ENCODE measurements at places on chromosomes 3 and 15.

GRCh38 chr15:35481992-35482391 lies 64.0 kb downstream of the DPH6 start:
- no peak for DNase-seq

GRCh38 chr15:22949074-22949547 lies 31.1 kb downstream of the CYFIP1 start:
- DNase-seq = peak; percentile 92

DNA sequence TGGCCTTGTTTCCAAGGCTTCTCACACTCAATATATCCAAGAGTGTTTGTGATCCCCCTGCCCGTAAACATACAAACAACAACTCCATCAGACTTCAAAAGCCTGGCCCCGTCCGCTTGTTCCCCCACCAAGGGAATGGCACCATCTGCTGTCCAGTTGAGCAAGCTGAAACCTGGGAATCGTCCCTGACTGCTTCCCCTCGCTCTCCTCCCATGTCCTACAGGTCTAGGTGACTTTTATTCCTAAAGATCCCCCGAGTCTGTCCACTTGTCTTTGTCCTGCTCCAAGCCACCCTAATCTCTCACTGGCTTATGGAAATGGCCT lies 27.9 kb upstream of the FAM174B start:
- DNase-seq = no peak

DNA sequence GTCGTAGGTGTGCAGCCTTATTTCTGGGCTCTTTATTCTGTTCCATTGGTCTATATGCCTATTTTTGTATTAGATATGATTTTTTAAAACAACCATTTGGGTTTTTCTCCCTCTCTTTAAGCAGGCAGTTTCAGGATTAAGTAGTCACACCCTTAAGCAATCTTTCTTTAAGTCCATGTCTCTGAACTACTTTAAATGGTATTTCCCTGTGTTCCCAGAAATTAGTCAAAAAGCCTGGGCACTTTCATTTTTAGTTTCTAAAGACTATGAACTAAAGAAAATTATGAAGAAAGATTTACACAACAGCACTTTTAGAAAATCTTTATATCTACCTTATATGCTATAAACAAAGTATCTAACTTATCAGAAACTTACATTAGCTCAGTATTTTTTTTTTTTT lies 110.3 kb downstream of the FAIM start:
- no peak for DNase-seq

DNA sequence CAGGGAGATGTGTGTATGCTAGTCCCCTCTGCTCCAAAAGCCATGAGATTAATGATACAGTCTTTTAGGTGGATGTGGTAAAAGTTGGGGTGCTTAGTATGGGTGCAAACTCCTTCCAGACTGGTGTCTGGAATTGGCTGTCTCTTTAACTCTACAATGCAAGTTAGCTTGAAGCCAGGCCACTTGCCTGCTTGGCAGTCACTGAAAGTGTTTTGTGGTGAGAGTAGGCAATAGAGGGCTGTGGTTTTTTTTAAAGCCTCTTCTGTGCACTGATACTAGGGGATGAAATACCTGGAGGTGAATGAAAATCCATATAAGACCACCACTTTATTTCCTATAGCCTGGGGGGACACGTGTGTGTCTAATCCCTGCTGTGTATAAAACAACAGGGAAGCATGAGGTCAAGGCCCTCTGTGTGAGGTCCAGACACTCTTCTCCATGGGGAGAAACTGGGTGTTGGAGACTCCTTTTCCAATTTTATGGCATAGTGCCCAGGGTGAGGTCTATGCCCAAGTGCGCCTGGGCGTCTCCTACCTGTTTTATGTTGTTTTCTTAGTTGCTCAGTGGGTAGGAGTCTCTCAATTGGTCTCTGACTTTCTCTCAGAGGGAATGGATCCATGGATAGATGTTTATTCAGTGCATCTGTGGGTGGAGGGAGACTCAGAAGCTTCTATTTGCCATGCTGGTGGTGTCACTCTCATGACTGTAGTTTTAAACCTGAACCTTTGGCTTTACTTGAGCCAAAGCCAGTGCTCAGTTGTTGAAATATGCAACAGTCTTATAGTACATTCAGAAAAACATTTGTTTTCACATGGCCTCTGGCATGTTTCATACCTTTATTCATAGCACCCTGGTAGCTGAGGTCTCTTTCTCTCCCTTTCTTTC lies 327.8 kb upstream of the ATP11B start:
- DNase-seq = no peak

GRCh38 chr3:126715432-126715831 lies 11.4 kb downstream of the CHCHD6 start:
- DNase-seq = no peak

GRCh38 chr3:124688581-124689454 lies 41.4 kb upstream of the UMPS start:
- DNase-seq = peak; percentile 78

DNA sequence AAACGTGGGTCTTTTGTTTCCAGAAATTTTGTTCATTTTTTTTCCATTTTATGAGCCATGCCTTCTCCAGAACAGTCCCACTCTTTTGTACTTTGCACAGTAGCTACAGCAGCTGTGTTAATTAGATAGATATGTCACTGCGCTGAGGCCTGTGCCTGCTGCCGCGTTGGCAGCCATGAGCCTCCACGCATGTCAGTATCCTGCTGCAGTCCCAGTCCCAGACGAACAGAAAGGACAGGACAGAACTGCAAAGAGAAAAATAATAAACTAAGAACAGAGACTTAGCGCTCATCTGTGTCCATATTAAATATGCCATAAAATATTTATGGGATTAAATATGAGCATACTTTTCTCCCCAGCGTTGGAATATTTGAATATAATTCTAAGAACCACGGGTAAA lies 442.4 kb upstream of the RARB start:
- DNase-seq = peak; percentile 28

DNA sequence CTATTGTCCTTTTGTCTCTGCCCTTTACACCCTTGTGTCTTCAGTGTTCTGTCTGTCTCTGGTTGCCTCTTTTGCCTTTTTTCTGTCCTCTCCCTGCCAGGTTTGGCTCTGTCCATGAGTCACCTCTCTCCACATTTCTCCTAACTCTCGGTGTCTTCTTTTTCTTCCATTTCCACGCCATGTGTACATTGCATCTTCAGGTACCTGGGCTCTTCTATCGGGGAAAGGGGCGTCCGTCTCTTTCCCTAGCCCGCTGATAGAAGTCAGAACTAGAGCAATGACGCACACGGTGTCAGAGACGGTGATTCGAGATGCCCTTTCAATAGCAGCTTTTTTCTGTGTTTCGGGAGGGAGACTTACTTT lies 641 bp downstream of the OPA1 start:
- peak; percentile 40 for DNase-seq

- DNase-seq = no peak
Observed at GRCh38 chr3:176935194-176935888, 261.9 kb downstream of the TBL1XR1 start.

- DNase-seq = no peak
Observed at GRCh38 chr15:36964626-36965025, 135.7 kb downstream of the MEIS2 start.

DNA sequence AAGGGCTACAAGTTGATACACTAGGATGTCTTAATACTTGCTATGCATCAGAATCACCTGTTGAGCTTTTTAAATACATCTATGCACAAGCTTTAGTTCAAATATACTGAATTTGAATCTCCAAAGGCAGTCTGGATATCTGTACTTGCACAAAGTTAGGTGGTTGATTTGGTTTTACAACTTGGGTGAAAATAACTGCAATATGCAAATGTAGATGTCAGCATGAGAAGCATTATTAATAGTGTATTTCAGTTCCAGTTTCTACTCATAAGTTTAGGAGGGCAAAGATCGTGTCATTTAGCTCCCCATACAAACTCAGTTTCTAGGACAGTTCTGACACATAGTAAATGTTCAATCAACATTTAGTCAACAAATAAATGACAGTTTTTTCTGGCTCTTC lies 25.6 kb downstream of the IQCB1 start:
- DNase-seq = no peak

DNA sequence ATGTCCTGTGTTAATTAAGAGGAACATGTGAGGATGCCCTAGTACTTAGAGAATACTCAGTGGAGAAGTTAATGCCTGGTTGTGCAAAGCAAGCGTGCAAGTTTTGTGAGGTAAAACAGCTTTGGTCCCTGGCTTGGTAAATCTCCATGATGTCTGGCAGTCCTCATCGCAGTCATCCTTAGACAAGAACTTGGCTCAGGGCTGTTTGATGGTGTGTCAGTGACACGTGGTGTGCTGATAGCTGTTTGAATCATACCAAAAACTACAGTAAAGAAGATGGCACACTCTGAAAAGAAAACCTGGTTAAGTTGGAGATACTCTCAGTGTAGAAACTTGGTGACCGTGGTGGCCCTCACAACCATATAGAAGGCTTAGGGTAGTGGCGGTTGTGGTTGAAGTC lies 361.7 kb downstream of the FEZF2 start:
- DNase-seq = no peak

- DNase-seq = no peak
Observed at GRCh38 chr3:18134386-18135059, 290.6 kb downstream of the SATB1 start.

- no peak for DNase-seq
Observed at GRCh38 chr3:135992072-135992471, 26.5 kb downstream of the PPP2R3A start.

GRCh38 chr3:131110087-131110486 lies 83.4 kb downstream of the NEK11 start:
- DNase-seq = no peak

DNA sequence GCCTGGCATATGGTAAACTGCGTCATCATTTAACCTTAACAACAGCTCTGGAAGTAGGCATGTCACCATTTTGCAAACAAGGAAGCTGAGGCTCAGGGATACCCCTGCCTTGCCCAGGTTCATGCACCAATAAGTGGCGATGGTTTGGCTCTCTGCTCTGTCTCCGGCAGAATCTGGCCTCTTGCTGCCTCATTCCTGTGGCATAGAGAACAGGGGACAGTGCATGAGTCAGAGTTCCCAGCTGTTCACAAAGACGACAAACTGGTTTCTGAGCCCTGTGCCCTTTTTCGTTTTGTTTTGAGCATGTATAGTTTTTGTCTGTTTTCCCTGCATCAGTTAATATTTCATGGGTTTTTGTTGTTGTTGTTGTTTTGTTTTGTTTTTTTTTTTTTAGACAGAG lies 236.8 kb downstream of the OPA1 start:
- no peak for DNase-seq

DNA sequence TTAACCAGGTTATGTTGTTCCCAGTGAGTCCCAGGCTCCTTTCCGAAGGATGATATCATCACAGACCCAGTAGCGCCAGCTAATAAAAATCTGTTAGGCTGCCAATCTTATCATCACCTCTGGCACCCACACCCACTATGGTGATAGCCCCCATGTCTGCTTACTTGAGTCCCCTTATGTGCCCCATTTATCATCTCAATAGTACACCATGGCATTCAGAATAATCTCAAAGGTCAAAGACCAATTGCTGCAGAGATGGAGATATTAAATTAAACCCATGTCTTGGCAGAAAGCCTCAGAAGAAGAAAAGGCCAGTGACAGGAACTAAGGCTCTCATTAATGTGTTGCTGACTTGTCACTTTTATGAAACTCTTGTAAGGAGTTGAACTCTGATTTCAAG lies 32.8 kb downstream of the CPNE4 start:
- no peak for DNase-seq

DNA sequence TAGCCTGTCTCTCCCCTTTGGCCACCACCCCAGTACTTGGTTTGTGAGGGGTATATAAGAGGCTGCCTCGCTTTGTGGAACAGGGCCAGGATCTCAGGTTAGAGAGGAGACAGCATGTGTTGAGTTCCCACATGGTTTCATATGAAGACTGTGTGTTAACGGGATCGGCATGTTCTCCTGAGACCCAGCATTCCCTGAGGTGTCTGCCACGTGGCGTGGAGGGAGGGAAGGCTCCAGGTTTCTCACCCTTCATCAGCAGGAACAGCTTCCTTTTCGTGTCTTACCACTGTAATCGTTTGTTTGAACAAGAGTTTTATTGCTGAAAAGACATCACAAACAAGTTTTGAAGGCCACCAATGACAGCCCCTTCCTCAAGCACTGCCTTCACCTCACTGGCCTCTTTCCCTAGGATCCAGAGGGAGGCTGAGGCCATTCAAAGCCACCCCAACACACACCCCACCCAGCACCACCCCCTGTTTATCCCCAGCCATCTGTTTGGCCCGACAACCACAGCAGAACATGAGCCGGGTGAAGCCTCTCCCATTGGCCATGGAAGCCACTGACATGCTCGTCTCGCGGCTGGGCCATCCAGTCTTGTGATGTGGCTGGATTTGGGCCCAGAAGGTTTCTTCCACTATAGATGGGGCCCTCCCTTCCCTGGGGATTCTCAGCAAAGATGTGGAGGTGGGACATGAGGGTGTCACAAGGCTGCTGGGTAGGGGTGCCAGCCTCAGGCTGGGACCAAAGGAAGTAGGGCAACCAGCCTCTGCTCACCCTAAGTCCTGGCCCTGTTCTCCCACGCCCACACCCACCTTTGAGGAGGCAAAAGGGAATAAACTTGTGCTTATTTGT lies 10.0 kb downstream of the BHLHE40 start:
- DNase-seq = no peak

- DNase-seq = no peak
Observed at GRCh38 chr3:23108451-23109057, 94.6 kb upstream of the UBE2E2 start.

DNA sequence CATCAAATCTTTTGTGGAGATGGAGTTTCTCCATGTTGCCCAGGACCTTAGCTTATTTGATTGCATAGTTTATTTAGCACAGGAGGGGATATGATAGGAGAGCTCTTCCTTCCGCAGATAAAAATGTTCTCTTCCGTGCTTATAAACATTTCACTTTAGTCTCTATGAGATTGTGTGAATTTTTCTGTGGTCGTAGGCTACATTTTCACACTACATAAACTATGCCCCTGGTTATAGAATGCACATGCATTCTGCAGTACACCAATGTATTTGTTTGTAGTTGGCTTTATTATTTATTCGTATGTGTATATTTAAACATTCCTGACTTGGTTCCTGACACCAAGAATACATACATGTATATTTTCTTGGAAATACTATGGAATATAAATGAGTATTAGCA lies 139.2 kb downstream of the UBE2E2 start:
- no peak for DNase-seq

- DNase-seq = no peak
Observed at GRCh38 chr3:10242182-10243065, 5.8 kb upstream of the TATDN2 start.

DNA sequence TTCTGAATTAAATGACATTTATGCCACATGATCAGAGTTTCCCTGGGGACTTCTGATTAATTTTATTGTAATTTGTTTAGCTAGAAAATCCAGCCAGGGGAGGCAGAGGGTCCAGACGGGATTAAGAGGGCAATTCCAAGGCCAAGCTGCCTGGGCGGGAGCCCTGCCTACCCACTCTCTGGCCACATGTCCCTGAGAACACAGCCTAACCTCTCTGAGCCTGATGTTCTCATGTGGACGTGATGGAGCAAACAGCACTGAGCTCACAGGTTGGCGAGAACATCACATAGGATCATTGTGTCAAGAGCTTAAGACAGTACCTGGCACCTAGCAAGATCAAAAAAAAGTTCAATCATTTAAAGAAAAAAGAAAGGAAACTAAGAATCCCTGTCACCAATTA lies 1.0 kb downstream of the LRRC2 start:
- DNase-seq = no peak

- no peak for DNase-seq
Observed at GRCh38 chr15:101120473-101120872, 131.4 kb downstream of the CHSY1 start.

Data from SK-N-SH (cell line).